ENCODE measurements at places on chromosomes 6 and 20. TPM values are rescaled to one million over a fixed set of nuclear protein-coding genes. Genes with fewer than 3 reads are reported as not detected.

Gene EGFL8
- total RNA-seq: 11.2 TPM

Gene DHX16
- total RNA-seq: 39.2 TPM

GRCh38 chr6:75094614-75095200 is 111.1 kb downstream of the COL12A1 start:
- no peak for DNase-seq
- H3K4me1 ChIP-seq: no peaks in the 10 kb centered on the region
- no peak overlapping the region for H3K4me3 ChIP-seq

- no peak overlapping the region for H3K4me3 ChIP-seq
- no peak overlapping the region for H3K27ac ChIP-seq
- no peak for DNase-seq
- peaks cover 3% of the 10 kb centered on the region for H3K36me3 ChIP-seq
- no peaks in the 10 kb centered on the region for H3K27me3 ChIP-seq
These were observed 30.8 kb downstream of the DUSP22 start for GRCh38 chr6:322940-323729.

DNA sequence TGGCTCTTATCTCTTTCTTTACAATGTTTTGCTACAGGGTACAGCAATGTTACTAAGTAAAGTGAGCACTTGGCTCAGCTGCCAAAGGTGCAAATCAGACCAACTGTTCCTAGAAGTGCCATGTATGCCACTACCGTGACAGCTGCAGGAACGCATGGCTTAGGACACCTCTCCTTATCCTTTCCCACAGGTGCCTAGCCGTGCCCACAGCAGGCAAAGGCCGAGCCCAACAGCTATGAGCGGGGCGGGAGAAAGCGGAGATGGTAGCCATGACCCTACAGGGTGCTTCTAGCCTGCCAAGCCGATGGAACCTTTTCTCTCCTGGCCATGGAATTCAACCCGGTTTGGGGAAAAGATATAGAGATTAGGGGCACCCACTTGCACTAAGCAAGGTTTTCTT is 97.1 kb downstream of the FAXC start:
- no peaks in the 10 kb centered on the region for H3K4me1 ChIP-seq
- DNase-seq: no peak

GRCh38 chr6:34295721-34296120 is 46.9 kb upstream of the SMIM29 start:
- peak; percentile 26 for DNase-seq
- peak overlapping the region; percentile 46 for H3K4me3 ChIP-seq
- H3K4me1 ChIP-seq: peaks cover 20% of the 10 kb centered on the region
- peaks cover 2% of the 10 kb centered on the region for H3K36me3 ChIP-seq
- no peaks in the 10 kb centered on the region for H3K27me3 ChIP-seq
- peak overlapping the region; percentile 42 for H3K27ac ChIP-seq

Measured in activated T-cell treated with anti-CD3 and anti-CD28 coated beads, Interleukin-2, amount 50 U/mL, for 72 hours (primary cell).